Body of pancreas (tissue), 4 donors: ENCODE measurements at places on chromosomes 13 and 19.

GRCh38 chr19:47601180-47601904 lies 7.6 kb upstream of the BICRA start:
- H3K4me1 ChIP-seq, result peaks cover 18% of the 10 kb centered on the region
- no peaks in the 10 kb centered on the region for H3K36me3 ChIP-seq
- H3K27ac ChIP-seq, result peak overlapping the region; percentile 60
- DNase-seq, result peak; percentile 63

GRCh38 chr13:79011179-79011578 lies 352.2 kb upstream of the OBI1 start:
- H3K27me3 ChIP-seq, result no peaks in the 10 kb centered on the region
- H3K36me3 ChIP-seq, result no peaks in the 10 kb centered on the region
- H3K4me1 ChIP-seq, result no peaks in the 10 kb centered on the region
- H3K27ac ChIP-seq, result no peak overlapping the region
- DNase-seq, result no peak

- no peak overlapping the region for H3K27ac ChIP-seq
- no peak for DNase-seq
- no peaks in the 10 kb centered on the region for H3K4me1 ChIP-seq
- H3K27me3 ChIP-seq, result no peaks in the 10 kb centered on the region
- H3K36me3 ChIP-seq, result no peaks in the 10 kb centered on the region
- H3K4me3 ChIP-seq, result no peak overlapping the region
Observed at GRCh38 chr19:14977128-14977527, 2.5 kb downstream of the SLC1A6 start.

DNA sequence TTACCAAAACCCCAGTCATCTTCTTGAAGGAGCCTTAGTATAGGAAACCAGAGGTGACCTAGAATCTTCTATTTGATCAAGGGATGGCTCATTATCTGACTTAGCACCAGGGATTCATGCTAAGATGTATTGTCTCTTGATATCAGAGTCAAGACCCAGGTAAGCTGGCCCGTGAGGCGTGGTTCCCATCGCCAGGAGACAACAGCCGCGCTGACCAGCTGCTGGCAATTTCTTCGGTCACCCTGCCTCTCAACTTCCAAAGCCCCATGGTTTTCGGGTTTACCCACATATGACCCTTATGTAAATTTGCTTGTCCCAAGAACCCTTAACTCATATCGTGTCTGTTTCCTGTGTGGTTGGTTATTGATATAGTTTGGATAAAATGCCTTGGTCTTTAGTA lies 77.7 kb upstream of the VSTM2B start:
- no peak overlapping the region for H3K4me3 ChIP-seq
- no peaks in the 10 kb centered on the region for H3K4me1 ChIP-seq
- H3K27ac ChIP-seq, result no peak overlapping the region
- no peak for DNase-seq
- H3K36me3 ChIP-seq, result no peaks in the 10 kb centered on the region

DNA sequence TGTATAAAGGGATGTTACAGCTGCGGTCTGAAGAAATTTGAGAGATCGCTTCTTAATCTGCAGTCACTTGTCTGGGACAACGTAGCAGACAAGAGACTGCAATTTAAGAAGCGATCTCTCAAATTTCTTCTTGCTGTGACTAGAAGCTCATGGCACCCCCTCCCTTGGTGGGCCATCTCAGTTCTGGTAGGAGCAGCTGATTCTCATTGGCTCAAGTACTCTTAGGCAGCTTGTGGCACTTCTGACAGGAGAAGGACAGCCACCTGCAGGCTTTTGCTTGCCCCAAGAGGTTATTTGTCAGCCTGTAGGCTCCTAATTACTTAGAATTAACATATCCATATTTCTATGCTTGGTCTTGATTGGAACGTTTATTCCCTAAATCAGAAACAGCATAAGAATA lies 503.0 kb downstream of the DCT start:
- H3K4me3 ChIP-seq, result no peak overlapping the region
- no peak overlapping the region for H3K27ac ChIP-seq
- no peak for DNase-seq
- H3K4me1 ChIP-seq, result no peaks in the 10 kb centered on the region
